Thoracic aorta (tissue), 2 donors: ENCODE measurements at places on chromosomes 5 and 9. TPM values are rescaled to one million over a fixed set of nuclear protein-coding genes. Genes with fewer than 3 reads are reported as not detected.

Gene MPDZ
- total RNA-seq = 81.2 TPM

Gene PCDHGA4
- total RNA-seq = 11.4 TPM

DNA sequence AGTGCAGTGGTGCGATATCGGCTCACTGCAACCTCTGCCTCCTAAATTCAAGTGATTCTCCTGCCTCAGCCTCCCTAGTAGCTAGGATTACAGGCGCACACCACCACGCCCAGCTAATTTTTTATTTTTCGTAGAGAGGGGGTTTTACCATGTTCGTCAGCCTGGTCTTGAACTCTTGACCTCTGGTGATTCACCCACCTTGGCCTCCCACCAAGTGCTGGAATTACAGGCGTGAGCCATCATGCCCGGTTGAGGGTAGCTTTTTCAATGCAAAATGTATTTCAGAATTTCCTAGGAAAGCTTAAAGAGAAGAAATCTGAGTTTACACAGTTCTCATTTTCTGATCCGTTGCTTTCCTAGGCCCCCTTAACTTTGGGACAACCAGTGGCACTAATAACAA, 15.7 kb downstream of the BDP1 start:
- no peak for DNase-seq
- no peak overlapping the region for H3K27ac ChIP-seq
- no peaks in the 10 kb centered on the region for H3K4me1 ChIP-seq
- H3K4me3 ChIP-seq = no peak overlapping the region

GRCh38 chr9:93592008-93592642, 15.7 kb downstream of the PHF2 start:
- no peaks in the 10 kb centered on the region for H3K4me1 ChIP-seq
- H3K27ac ChIP-seq = no peak overlapping the region
- H3K36me3 ChIP-seq = no peaks in the 10 kb centered on the region
- no peak for DNase-seq
- H3K27me3 ChIP-seq = no peaks in the 10 kb centered on the region
- no peak overlapping the region for H3K4me3 ChIP-seq

GRCh38 chr5:138647261-138647788, 72.1 kb upstream of the HSPA9 start:
- H3K27ac ChIP-seq = no peak overlapping the region
- H3K4me1 ChIP-seq = no peaks in the 10 kb centered on the region
- H3K4me3 ChIP-seq = no peak overlapping the region

GRCh38 chr5:61576556-61576955, 244.5 kb downstream of the ZSWIM6 start:
- no peak for DNase-seq
- no peaks in the 10 kb centered on the region for H3K4me1 ChIP-seq
- H3K27me3 ChIP-seq = no peaks in the 10 kb centered on the region
- H3K4me3 ChIP-seq = no peak overlapping the region
